ACHN (cell line): ENCODE measurements at places on chromosomes 2 and 18.

DNA sequence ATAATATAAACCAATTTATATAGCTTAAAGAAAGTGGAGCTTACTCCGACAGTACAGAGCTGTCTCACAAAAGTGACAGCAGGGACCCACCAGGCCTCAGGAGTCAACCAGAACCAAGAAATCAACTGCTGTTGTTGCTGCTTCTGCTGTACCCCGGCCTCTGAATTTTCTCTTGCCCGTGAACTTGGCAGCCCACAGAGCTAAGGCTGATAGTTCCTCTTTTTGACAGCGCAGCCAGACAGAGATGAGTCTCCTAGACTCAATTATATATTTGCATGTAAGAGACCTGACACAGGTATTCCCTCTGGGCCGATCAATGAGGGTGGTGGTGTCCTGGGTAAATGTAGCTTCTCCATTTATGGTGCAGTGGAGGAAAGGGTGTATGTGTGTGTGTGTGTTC, 109.4 kb downstream of the KCTD1 start:
- DNase-seq, result no peak

GRCh38 chr2:70716131-70716743, 51.8 kb downstream of the ADD2 start:
- no peak for DNase-seq

DNA sequence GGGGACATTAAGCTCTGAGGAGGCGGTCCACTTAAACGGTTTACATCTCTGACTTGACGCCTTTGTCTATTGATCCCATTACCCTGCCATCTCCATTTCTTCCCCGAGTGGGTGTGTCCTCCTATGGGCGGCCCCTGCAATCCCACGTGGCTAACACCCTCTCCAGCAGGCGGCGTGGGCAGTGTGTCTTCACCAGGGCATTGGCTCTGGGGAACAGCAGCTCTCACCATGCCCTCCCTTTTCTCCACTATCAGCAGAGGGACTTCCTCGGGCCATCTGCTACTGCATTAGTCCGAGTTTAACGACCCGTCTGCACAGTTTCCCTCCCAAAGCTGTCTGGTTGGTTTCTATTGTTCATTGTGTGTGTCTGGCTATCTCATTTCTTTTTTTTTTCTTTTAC, 511.9 kb upstream of the NRP2 start:
- no peak for DNase-seq

GRCh38 chr2:31054842-31055388, 83.3 kb downstream of the GALNT14 start:
- no peak for DNase-seq

- DNase-seq, result no peak
Observed at GRCh38 chr2:191048073-191048472, 34.1 kb upstream of the STAT1 start.
